ENCODE measurements at places on chromosomes 7 and 10.

- peak; percentile 94 for DNase-seq
These were observed at the start of gene AKR1E2 for GRCh38 chr10:4825868-4826791. Gene AKR1E2 (plus strand): TSS chr10:4826207. CDS start chr10:4826325, 118 bp downstream.

DNA sequence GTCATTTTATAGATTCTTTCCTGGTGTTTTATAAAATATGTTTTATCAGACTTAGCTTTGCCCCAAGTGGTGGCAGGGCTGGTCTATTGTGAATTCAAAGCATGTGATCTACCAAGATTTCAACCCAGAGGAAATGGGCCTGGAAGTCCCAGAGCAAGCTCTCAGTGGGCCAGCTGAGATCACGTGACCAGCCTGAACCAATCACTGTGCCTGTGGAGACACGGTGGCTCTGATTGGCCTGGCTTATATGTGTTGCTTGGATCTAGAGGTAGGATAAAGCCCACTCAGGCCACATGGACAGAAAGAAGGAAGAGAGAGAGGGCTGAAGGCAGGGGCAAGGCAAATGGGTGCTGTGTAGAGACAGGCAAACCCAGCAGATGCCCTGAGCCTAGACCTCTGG is 65.5 kb upstream of the GATA3 start:
- DNase-seq, result no peak

GRCh38 chr10:119667562-119668328 is 16.6 kb downstream of the BAG3 start:
- peak; percentile 93 for DNase-seq

DNA sequence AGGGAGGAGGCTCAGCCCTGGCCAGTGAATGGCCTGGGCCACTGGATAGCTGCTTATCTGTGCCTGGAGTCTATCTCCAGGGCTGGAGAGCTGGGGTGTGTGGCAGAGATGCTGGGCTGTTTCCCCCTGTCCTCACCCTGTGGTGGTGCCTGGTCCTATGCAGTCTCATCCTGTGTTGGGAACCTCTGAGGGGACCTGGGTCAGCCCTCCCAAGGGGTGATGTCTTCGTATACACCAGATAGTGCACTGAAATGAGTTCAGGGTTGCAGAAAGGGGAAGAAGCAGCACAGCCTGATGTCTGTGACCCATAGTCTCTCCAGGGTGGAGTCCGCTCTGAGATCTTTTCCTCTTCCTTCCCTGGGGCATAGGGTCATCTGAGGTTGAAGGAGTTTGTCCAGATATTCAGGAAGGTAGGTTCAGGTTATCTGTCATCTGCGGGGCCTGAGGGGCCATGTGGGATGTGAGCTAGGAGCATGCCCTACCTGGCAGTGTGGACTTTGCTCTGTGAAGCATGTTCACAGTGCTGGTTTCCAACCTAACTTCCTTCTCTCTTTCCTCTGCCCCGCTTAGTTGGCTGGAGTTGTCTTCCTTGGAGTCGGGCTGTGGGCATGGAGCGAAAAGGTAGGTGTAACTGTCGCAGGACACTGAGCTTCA is 33.4 kb upstream of the SH2D4B start:
- DNase-seq, result no peak

GRCh38 chr10:624605-625332 is 64.7 kb downstream of the DIP2C start:
- DNase-seq, result peak; percentile 89

GRCh38 chr10:7738536-7739407 is 35.7 kb downstream of the ITIH2 start:
- no peak for DNase-seq

DNA sequence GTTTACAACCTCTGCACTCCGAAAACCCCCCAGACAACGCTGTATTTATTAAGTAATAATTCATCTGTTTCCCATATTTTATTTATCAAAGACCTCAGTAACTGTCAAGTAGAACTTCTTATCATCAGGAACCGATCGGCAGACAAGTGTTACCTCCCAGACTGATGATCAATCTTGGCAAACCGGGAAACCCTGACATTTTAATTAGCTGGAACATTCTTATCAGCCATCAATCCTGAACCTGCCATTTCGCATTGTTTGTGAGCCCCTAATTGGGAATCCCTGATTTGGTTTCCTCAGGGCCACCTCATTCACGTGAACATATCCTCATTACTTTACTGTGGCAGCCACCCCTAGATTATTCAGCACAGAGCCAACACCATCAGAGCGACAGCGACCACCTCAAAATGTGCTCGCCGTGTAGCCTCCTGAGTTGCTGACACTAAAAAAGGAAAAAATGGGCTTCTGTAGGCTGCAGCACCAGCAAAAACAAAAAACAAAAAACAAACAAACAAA is 93.6 kb upstream of the SDK1 start:
- DNase-seq, result no peak

GRCh38 chr7:109178342-109178741 is 608.7 kb downstream of the DNAJB9 start:
- no peak for DNase-seq

All from cardiac fibroblast (primary cell).